ENCODE measurements at places on chromosomes 11 and 22. TPM values are rescaled to one million over a fixed set of nuclear protein-coding genes. Genes with fewer than 3 reads are reported as not detected.

Gene FERMT3
- total RNA-seq: 0.31 TPM

Gene SSTR3
- 0.53 TPM for total RNA-seq

Gene SERPING1
- total RNA-seq: 46.0 TPM

DNA sequence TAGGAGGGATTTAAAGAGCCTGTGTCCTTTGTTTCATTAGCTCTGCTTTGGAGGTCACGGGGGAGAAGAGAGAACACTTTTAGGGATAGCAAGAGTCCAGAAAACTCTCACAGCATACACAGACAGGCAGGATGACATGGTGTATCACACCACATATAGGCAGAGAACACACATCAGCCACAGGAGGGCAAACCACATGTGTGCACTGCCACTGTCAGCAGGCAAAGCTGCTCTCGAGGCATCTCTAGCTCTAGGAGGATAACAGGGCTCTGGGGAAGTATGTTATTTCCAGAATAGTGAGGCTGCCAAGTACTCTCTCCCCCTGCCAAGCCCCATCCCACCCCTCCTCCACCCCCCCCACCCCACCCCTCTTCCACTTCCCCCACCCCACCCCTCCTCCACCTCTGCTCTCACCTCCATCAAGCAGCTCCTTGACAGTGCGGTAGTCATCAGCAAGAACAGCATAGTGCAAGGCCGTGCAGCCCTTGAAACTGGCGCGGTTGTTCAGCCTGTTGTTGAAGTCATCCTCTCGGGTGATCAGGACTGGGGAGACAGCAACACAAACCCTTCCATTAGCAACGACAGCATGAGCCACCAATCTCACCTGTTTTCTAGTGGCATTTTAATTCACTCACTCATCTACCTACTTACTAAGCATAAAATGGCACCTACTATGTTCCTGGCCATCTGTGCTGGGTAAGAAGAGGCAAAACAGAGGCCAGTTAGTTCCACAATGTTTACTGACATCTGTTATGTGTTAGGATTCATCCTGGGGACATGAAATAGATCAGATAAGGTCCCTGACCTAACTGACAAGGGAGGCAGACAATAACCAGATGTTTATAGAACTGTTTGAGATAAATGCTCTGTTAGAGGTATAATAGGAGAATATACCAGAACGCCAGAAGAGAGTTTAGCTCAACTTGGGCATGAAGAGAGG is 75.6 kb downstream of the CLPB start:
- no peak for DNase-seq
- no peak overlapping the region for H3K27ac ChIP-seq
- no peaks in the 10 kb centered on the region for H3K36me3 ChIP-seq
- H3K4me1 ChIP-seq: no peaks in the 10 kb centered on the region

GRCh38 chr22:36406721-36407120 is 19.0 kb upstream of the MYH9 start:
- H3K36me3 ChIP-seq: no peaks in the 10 kb centered on the region
- H3K4me1 ChIP-seq: peaks cover 5% of the 10 kb centered on the region
- DNase-seq: no peak

GRCh38 chr11:102799681-102800340 is 1.9 kb upstream of the MMP1 start:
- H3K4me3 ChIP-seq: no peak overlapping the region
- no peaks in the 10 kb centered on the region for H3K27me3 ChIP-seq
- H3K4me1 ChIP-seq: no peaks in the 10 kb centered on the region

DNA sequence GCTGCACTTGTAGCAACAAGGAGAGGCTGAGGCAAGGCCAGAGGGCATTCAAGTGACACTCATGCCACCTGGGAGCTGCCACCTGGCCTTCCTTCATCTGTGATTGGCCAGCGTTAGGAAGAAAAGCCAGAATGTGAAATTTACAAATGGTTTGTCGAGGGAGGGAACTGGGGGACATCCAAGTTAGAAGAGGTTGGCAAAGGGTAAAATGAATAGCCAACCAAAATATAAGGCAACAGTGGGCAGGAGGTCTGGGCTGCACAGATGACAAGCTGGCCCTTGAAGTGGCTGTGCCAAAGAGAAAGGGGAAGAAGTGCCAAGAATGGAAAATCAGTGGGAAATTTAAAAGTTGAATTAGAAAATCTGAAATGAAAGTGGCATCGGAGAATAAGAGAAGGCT is 221.4 kb downstream of the C11orf91 start:
- H3K27ac ChIP-seq: no peak overlapping the region
- H3K36me3 ChIP-seq: no peaks in the 10 kb centered on the region

Gene MAPK12
- total RNA-seq: 18.7 TPM

- peaks cover 27% of the 10 kb centered on the region for H3K27me3 ChIP-seq
- H3K36me3 ChIP-seq: no peaks in the 10 kb centered on the region
- no peak overlapping the region for H3K4me3 ChIP-seq
- H3K27ac ChIP-seq: no peak overlapping the region
- peaks cover 67% of the 10 kb centered on the region for H3K4me1 ChIP-seq
- no peak for DNase-seq
Measured at GRCh38 chr22:40000171-40000570, 5.4 kb downstream of the FAM83F start.

GRCh38 chr11:45676522-45677095 is 11.2 kb upstream of the CHST1 start:
- H3K27ac ChIP-seq: no peak overlapping the region
- H3K4me1 ChIP-seq: peaks cover 13% of the 10 kb centered on the region
- no peak overlapping the region for H3K4me3 ChIP-seq
- no peaks in the 10 kb centered on the region for H3K27me3 ChIP-seq
- no peaks in the 10 kb centered on the region for H3K36me3 ChIP-seq

Gene SMCO4
- total RNA-seq: 27.8 TPM

Gene MMP27
- total RNA-seq: not detected

DNA sequence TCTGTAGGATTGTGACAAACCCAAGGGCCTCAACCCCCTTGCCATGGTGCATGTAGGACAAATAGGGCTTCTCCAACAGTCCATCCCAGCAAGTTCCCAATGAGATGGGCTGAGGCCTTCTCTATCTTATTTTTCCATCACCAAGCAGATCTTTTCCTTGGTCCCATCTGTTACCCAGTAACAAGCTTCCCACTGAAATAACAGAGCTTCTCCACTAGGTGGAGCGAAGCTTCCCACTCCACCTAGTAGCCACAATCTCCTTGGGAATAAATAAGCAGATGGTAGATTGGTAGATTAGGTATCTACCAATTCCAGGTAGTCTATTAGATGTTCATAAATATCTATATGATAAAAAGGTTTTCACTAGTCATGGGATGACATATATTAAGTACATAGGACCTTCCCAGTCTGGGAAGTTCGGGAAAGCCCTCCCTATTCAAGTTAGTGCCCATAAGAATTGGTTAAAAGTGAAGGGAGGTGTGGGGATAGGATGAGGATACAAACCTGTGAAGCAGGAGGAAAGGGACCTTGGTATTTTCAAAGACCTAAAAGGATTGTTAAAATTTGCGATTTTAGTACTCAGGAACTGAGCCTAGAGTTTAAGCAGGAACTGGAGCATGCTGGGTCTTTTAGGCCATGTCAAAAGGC is 5.9 kb upstream of the OR52L1 start:
- no peak overlapping the region for H3K4me3 ChIP-seq
- H3K27me3 ChIP-seq: no peaks in the 10 kb centered on the region
- H3K4me1 ChIP-seq: no peaks in the 10 kb centered on the region
- peak; percentile 44 for DNase-seq

DNA sequence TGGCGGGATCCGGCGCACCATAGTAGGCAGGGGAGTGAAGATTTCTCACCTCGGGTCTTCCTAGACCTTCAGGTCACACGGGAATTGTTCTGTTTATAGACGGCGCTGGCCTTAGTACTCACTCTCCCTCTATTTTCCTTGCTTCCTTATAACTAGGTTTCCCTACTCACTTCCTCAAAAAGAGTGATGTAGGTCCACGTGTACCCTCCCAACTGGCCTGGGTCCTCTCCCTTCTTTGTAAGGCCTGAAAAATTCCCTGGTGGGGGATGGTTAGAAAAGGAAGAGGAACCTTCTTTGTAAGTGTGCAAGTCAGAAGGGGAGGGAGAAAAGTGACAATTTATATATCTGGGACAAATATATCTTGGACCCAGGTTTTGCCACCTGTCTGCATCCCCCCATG is 2.9 kb upstream of the TMEM9B start:
- no peak overlapping the region for H3K27ac ChIP-seq
- no peaks in the 10 kb centered on the region for H3K36me3 ChIP-seq
- peaks cover 11% of the 10 kb centered on the region for H3K4me1 ChIP-seq
- no peak overlapping the region for H3K4me3 ChIP-seq
- H3K27me3 ChIP-seq: no peaks in the 10 kb centered on the region

DNA sequence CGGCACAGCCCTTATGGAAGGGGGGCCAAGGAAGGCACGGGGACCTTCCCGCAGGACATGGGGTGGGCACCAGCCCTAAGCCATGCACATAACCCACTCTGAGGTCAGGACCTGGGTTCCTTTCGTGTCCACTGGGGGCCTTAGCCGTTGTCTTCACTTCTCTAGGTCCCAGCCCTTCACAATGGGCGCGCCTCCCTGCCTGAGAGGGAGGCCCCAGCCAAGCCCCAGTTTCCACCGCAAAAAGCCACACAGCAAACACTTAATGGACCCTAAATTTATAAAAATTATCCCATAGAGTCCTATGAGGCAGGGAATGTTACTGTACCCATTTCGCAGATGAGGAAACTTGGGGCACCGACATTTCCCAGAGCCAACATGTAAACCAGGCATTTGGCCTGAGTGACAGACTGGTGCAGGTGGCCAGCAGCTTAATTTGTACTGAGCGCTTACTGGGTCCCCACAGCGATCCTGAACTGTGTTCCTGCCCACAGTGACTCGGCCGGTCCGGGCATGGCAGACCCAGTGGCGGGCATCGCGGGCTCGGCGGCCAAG is 1.2 kb downstream of the GAS2L1 start:
- DNase-seq: peak; percentile 21
- H3K27me3 ChIP-seq: peaks cover 21% of the 10 kb centered on the region
- peaks cover 13% of the 10 kb centered on the region for H3K4me1 ChIP-seq
- H3K4me3 ChIP-seq: peak overlapping the region; percentile 61
- H3K36me3 ChIP-seq: no peaks in the 10 kb centered on the region
- no peak overlapping the region for H3K27ac ChIP-seq

Measured in neural progenitor cell (in vitro differentiated cells).